Mammary epithelial cell (primary cell): ENCODE measurements at places on chromosomes 4 and X. TPM values are rescaled to one million over a fixed set of nuclear protein-coding genes. Genes with fewer than 3 reads are reported as not detected.

The CAPN6 gene
- polyA plus RNA-seq = 0.12 TPM

GRCh38 chrX:53362449-53362848 is 60.0 kb downstream of the SMC1A start:
- no peak for DNase-seq

DNA sequence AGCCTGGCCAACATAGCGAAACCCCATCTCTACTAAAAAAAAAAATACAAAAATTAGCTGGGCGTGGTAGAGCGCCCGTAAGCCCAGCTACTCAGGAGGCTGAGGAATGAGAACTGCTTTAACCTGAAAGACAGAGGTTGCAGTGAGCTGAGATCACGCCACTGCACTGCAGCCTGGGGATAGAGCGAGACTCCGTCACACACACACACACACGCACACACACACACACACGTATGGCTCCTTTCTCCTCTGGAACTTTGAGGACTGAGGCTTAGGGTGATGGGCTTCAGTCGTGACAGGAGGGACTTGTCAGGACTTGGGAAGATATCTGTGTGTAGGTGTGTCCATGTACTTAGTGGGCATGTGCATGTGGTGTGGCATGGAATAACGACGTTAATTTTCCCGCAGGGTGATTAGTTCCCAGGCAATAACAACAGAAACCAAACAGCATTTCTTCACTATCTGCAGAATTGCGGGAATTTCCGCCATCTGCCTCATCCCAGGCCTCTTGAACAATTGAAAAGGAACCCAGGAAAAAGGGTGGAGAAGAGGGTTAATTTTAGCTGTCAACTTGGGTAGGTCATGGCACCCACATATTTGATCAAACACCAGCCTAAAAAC is 47.7 kb downstream of the RWDD4 start:
- peak; percentile 15 for DNase-seq

The TMEM165 gene
- polyA plus RNA-seq = 57.2 TPM

GRCh38 chrX:152950786-152951185 is 43.1 kb downstream of the PNMA5 start:
- DNase-seq = no peak

The COL25A1 gene
- polyA plus RNA-seq = not detected

DNA sequence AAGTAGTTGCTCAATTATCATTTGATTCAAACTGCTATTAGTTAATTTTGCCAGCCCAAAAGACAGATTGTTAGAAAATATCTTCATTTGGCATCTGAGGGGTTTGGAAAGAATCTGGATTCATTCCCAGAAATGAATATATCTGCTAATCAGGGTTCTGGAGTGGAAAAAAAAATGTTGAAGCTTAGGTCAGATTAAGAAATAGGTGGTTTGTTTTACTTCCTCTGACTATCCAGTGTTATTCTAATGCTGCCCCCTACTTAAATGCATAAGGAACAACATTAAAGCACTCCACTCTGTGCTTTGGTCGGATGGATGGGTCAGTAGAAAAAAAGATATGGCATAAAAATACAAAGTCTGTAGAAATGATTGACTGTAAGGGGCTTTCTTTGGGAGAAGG is 89.0 kb downstream of the LUZP4 start:
- DNase-seq = no peak

The EFNB1 gene
- polyA plus RNA-seq = 121 TPM

The BBS12 gene
- 2.6 TPM for polyA plus RNA-seq

The HMX1 gene
- not detected for polyA plus RNA-seq

The CYSLTR1 gene
- polyA plus RNA-seq = not detected

GRCh38 chrX:97616883-97617530 is 733.3 kb downstream of the RPA4 start:
- DNase-seq = peak; percentile 83
